ENCODE measurements at places on chromosomes 7 and 10.

GRCh38 chr10:59865101-59865500, 41.3 kb downstream of the CCDC6 start:
- no peaks in the 10 kb centered on the region for H3K36me3 ChIP-seq
- peak; percentile 33 for DNase-seq
- peaks cover 7% of the 10 kb centered on the region for H3K4me1 ChIP-seq

DNA sequence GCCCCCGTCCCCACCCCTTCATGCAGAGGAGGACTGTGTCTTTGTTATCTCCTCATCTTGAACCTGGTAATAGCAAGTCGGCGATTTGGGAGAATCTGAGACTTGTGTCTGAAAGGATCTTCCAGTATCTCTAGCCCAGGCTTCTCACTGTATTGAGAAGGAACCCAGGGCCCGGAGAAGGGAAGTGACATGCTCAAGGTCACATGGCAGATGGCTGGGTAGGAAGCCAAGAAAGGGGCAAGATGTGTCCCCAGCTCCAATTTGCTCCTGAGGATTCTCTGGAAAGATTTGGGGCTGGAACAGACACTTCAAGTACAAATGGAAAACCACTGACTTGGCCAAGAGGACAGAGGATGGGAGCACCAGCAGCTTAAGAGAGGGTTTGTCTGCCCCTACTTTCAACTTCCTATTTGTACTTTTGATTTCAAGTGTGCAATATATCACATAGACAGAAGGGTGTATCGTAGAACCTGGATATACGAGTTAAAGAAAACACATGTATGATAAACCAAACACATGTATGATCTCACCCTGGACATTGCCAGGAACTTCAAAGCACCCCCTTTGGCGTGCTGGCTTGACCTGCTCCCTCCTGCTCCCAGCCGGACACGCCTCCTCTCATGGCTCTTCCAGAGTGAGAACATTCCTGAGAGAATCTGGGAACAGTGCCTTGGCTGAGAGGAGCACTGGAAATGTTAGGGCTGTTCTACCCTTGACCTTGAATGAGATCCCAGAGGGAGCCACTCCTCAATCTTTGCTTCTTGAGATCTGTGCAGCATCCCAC, 79.7 kb downstream of the CDH23 start:
- H3K36me3 ChIP-seq: no peaks in the 10 kb centered on the region
- no peak for DNase-seq
- H3K4me3 ChIP-seq: no peak overlapping the region
- H3K27ac ChIP-seq: no peak overlapping the region
- H3K27me3 ChIP-seq: peaks cover 60% of the 10 kb centered on the region

- H3K4me3 ChIP-seq: no peak overlapping the region
- no peak overlapping the region for H3K27ac ChIP-seq
- H3K4me1 ChIP-seq: peaks cover 10% of the 10 kb centered on the region
- H3K36me3 ChIP-seq: no peaks in the 10 kb centered on the region
- no peaks in the 10 kb centered on the region for H3K27me3 ChIP-seq
Measured at GRCh38 chr10:119368991-119369869, 161.9 kb downstream of the GRK5 start.

DNA sequence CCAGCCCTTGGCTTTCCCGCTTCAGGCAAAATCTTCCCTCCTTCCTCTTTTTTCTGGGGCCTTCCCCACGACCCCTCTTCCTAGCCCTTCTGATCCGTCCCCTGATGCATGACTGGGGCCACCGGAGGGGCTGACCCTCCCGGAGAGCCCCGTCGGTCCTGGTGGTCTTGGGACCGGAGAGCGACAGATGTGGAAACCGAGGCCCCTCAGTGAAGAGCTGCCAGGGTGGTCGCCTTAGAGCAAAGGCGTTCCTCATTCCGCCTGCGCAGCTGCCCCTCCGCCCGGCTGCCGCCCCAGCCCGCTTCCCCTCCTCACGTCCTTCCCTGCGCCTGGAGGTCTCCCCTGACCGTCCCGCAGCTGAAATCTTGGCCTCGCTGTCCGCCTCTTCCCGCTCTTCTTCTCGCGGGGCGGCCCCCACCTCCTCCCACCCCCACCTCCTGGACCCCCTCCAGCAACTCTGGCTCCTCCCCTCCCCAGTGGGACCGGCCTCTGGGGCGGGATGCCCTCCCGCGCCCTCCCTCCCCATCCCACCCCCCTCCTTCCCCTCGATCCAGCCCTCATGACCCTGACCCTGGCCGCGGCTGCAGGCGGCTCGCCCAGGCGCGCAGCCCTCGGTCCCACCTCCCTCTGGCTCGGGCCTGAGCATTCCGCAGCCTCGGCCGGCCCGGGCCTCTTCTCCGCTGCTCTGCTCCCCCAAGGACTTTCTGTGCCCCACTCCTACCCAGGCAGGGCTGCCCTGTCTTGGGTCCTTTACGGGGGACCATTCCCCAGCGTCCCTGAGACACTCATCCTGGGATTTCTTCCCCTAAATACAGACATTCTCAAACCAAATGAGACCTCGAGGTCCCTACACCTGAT, at the start of gene RARRES2:
Gene RARRES2 (minus strand): TSS at position 367 of the 858 bp plus-strand sequence. CDS start 1,020 bp downstream, outside the sequence.
- peaks cover 41% of the 10 kb centered on the region for H3K4me1 ChIP-seq
- peak within 1 kb of the TSS; percentile 86 for H3K4me3 ChIP-seq
- peak within 1 kb of the TSS; percentile 49 for H3K27ac ChIP-seq
- 0 out of 3 replicates have a peak, but pooled peaks cover 3% of the 10 kb centered on the region for H3K36me3 ChIP-seq

GRCh38 chr10:69348816-69349541, 67.7 kb downstream of the TACR2 start:
- H3K36me3 ChIP-seq: no peaks in the 10 kb centered on the region
- H3K4me3 ChIP-seq: no peak overlapping the region
- no peak for DNase-seq
- H3K27ac ChIP-seq: no peak overlapping the region

GRCh38 chr7:148932-149790, 43.2 kb upstream of the FAM20C start:
- peaks cover 6% of the 10 kb centered on the region for H3K27me3 ChIP-seq
- peak; percentile 51 for DNase-seq
- no peaks in the 10 kb centered on the region for H3K36me3 ChIP-seq
- peaks cover 19% of the 10 kb centered on the region for H3K4me1 ChIP-seq
- H3K27ac ChIP-seq: no peak overlapping the region

DNA sequence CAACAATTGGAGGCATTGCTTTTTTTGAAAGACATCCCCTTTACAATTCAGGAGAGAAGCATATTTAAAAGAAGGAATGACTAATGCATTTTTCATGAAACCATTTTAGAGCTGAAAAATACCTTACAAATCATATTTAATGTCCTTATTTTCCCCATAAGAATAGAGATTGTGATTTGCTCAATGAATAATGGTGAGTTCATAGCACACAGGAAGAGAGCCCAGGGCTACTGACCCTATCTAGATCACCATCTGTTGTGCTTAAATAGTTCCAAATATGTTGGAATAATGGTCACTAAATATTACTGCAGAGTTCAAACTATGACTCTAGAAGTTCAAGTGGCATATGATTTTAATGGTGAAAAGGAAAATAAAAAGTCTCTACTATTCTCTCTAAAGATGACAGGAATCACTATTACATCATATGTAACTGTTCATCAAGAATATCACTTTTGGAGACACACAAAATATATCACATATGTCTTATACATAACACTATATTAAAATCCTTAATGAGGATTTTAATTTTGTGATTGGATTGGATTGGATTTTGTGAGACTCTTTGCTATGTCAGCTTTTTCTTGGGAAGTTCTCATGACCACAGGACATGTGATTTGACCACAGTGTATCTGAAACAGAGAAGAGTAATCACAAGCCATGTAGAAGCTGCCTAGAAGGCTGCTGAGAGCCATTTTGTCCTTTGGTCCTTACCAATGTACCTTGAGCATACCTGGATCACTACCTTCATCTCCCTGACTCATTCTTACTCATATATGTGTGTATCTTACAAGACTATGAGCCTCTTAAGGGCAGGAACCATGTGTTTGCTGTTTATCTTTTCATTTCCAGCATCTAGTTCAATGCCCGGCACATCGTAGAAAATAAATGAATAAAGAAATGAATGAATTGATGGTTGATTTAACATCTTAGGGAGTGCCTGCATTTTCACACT, 26.4 kb downstream of the SLC16A9 start:
- H3K4me3 ChIP-seq: no peak overlapping the region
- no peak for DNase-seq
- 0 out of 2 replicates have a peak, but pooled peaks cover under 1% of the 10 kb centered on the region for H3K4me1 ChIP-seq

GRCh38 chr10:87060280-87060928, 34.2 kb downstream of the GLUD1 start:
- DNase-seq: peak; percentile 16
- no peaks in the 10 kb centered on the region for H3K27me3 ChIP-seq
- peaks cover 18% of the 10 kb centered on the region for H3K36me3 ChIP-seq
- no peak overlapping the region for H3K4me3 ChIP-seq
- peaks cover 22% of the 10 kb centered on the region for H3K4me1 ChIP-seq

GRCh38 chr7:151120896-151121295, 34.6 kb downstream of the AGAP3 start:
- no peak overlapping the region for H3K4me3 ChIP-seq
- H3K36me3 ChIP-seq: peaks cover 60% of the 10 kb centered on the region
- H3K4me1 ChIP-seq: no peaks in the 10 kb centered on the region
- no peak for DNase-seq
- H3K27ac ChIP-seq: no peak overlapping the region
- H3K27me3 ChIP-seq: no peaks in the 10 kb centered on the region

- peak overlapping the region; percentile 97 for H3K27ac ChIP-seq
- DNase-seq: peak; percentile 99
- peaks cover 72% of the 10 kb centered on the region for H3K4me1 ChIP-seq
- H3K27me3 ChIP-seq: no peaks in the 10 kb centered on the region
- no peak overlapping the region for H3K4me3 ChIP-seq
Measured at GRCh38 chr10:78458983-78459638, 425.4 kb downstream of the RPS24 start.

- H3K36me3 ChIP-seq: no peaks in the 10 kb centered on the region
- H3K4me3 ChIP-seq: no peak overlapping the region
- no peak for DNase-seq
- H3K27me3 ChIP-seq: no peaks in the 10 kb centered on the region
- H3K4me1 ChIP-seq: no peaks in the 10 kb centered on the region
- H3K27ac ChIP-seq: no peak overlapping the region
Measured at GRCh38 chr7:120941064-120941463, 9.5 kb upstream of the ING3 start.

DNA sequence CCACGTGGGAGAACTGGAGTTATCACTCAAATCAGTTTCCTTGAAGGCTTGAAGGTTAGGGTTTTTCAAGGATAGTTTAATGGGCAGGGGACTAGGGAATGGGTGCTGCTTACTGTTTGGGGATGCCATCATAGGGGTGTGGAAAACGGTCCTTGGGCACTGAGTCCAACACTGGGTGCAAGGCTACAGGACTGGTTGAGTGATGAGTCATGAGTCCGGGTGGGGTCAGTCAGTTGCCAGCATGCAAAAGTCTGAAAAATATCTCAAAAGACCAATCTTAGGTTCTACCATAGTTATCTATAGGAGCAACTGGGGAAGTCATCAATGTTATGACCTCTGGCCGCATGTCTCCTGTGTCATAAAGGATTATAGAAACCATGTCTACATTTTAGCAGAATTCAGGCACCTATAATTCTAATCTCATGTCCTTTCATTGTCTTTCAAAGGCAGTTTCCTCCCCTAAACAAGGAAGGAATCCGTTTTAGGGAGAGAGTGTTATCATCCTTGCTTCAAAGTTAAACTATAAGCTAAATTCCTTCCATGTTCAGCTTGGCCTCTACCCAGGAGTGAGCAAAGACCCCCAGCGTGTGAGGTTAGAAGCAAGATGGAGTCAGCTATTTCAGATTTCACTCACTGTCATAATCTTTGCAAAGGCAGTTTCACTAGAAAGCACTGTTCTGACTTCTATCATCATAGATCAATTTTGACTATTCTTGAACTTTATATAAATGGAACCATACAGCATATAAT, 94.5 kb downstream of the COL26A1 start:
- H3K27ac ChIP-seq: no peak overlapping the region
- H3K36me3 ChIP-seq: no peaks in the 10 kb centered on the region
- no peaks in the 10 kb centered on the region for H3K27me3 ChIP-seq
- no peaks in the 10 kb centered on the region for H3K4me1 ChIP-seq
- no peak overlapping the region for H3K4me3 ChIP-seq
- no peak for DNase-seq

DNA sequence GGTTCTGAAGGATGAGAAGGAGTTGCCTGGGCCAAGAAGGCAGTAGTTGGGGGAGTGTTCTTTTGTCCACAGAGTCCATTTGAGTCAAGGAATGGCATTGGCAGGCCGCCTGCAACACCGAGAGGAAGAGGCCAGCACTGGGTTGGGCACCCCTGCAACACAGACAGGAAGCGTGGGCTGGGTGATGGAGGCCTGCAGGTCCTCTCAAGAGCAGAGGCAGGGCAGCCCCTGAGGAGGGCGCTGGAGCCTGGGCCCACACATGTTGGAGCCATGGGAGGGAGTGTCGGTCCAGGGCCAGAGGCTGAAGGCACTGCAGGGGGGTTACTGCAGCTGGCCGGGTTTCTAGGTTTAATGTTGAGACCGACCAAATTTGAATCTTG, 137.3 kb downstream of the PTPN20 start:
- H3K27ac ChIP-seq: no peak overlapping the region
- H3K27me3 ChIP-seq: 0 out of 3 replicates have a peak, but pooled peaks cover 7% of the 10 kb centered on the region
- H3K36me3 ChIP-seq: no peaks in the 10 kb centered on the region
- DNase-seq: no peak

DNA sequence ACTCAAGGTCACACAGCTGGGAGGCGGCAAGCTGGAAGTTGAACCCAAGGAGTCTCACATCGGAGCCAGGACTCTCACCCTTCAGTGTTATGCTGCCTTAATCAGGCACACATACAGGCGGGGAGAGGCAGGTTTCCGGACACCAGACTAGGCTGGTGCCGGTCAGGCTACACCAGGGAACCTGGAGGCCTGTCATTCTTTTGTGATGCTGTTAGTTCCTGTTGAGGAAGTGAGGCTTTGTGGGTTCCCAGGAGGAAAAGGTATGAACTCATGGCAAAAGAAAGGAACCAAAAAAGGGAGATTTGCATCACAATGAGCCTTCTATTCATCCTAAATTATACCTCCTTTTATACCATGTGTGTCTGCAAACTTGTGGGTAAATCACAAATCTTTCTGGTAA, 103.8 kb downstream of the TCF7L2 start:
- H3K27me3 ChIP-seq: no peaks in the 10 kb centered on the region
- no peak overlapping the region for H3K4me3 ChIP-seq
- no peak for DNase-seq
- H3K4me1 ChIP-seq: peaks cover 31% of the 10 kb centered on the region
- peaks cover 37% of the 10 kb centered on the region for H3K36me3 ChIP-seq

- H3K4me3 ChIP-seq: no peak overlapping the region
- H3K27ac ChIP-seq: no peak overlapping the region
- no peak for DNase-seq
- peaks cover 57% of the 10 kb centered on the region for H3K4me1 ChIP-seq
- H3K27me3 ChIP-seq: no peaks in the 10 kb centered on the region
Measured at GRCh38 chr7:77420986-77421672, 5.0 kb upstream of the GSAP start.

DNA sequence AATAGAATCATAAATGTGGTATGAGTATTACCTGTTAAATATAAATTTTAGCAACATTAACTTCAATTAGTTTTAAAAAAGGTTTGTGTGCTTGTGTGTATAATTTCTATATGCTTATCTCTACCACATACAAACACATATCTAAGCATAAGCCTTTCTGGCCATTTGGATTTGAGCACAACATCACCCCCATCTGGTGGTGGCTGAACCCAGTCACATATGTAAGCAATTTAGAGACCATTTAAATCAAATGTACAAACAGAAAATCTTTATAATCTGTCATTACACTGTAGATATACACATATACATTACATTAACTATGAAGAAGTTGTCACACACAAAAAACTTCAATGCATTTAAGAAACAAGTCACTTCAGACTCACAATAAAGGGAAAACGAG, 31.7 kb downstream of the GPR22 start:
- peaks cover 5% of the 10 kb centered on the region for H3K4me1 ChIP-seq
- no peak overlapping the region for H3K27ac ChIP-seq
- H3K36me3 ChIP-seq: no peaks in the 10 kb centered on the region
- peak; percentile 36 for DNase-seq

All from HepG2 (cell line).